Stimulated activated CD4-positive, alpha-beta T cell treated with anti-CD3 and anti-CD28 coated beads, Interleukin-12 subunit alpha, Interleukin-12 subunit beta, amount 100 ng/mL, for 4 hours (primary cell): ENCODE measurements at places on chromosomes 2 and 18.

GRCh38 chr18:48244530-48244929 is 164.7 kb downstream of the ZBTB7C start:
- no peak for DNase-seq

DNA sequence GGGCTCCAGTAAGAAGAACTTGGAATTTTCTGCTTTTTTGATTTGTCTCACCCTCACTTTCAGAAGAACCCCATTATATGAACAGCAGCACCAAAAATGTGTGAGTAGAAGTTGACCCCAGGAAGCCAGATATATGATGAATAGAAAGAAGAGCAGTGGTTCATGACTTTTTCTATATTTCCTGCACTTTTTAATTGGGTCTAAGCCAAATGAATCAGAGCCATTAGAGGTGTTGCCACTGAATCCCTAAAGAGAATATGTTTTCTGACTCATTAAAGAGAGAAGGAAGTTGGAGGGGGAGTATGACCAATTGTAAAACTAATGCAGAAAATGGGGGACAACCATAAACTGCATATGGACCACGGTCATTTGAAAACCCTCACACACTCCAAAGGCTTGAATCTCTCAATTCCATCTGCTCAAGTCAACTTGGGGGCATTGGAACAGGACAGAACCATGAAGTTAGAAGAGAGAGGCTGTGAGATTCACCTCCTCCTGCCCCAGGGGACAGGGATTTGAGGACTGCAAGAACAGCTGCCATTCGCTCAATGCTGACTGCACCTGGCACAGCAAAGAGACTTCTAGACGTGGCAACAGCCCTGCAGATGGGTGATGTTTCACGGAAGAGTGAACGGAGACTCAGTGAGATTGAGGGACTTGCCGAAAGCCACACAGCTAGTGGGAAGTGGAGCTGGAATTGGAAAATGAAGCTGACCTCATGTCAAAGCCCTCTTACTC is 3.0 kb downstream of the DAPL1 start:
- DNase-seq, result no peak

DNA sequence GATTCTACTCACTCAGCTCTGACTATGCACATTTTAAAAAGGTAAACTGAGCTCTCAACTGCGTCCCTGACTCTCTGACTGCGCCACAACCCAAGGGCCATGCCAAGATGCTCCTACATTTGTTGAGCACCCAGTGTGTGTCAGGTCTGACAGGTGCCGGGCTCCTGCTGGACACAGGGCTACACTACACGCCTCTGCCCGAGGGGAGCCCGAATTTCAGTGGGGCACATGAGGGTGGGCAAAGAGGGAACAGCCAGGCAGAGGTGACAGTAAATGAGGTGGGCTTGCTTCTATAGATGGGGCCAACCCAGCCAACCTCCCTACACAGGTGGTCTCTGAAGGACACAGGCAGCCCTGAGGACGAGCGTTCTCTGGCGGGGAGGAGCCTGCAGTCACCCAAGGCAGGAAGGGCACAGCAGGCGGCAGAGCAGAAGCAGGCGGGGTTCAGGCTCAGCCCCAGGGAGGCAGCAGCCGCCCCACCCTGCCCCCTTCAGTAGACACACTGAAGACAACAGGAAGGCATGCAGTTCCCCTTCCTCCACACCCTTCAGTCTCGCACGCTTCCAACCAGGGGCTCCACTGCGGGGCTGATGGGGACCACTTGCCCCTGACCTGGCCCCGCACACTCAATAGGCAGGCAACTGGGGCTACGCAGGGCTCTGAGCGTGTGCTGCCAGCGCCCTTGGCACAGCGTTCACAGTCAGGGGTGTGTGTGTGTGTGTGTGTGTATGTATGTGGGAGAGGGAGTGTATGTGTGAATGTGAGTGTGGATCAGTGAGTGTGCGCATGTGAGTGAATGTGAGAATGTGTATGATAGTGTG is 98.4 kb downstream of the UXS1 start:
- peak; percentile 56 for DNase-seq

GRCh38 chr18:57915865-57916582 is 112.9 kb upstream of the ATP8B1 start:
- no peak for DNase-seq

- DNase-seq, result no peak
Measured at GRCh38 chr2:237141571-237142051, 55.9 kb downstream of the COPS8 start.

DNA sequence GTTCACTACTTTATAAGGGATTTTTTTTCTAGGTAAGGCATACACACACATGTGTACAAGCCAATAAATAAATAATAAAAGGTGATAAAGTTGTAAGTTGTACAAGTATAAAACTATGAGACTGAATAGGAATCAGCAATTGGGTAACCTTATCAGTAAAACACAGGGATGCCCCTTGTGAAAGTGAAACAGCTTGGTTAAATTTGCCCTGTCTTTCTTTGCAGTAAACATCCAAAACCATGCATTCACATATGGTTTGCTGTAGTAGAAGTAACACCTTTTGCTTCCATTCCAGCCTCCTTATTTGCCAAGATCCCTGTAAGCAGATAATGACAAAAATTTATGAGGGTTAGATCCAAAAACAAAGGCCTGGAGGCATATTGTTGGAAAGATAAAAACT is 44.3 kb upstream of the NEUROD1 start:
- DNase-seq, result no peak

- DNase-seq, result no peak
Measured at GRCh38 chr2:204292439-204292838, 252.8 kb upstream of the PARD3B start.

DNA sequence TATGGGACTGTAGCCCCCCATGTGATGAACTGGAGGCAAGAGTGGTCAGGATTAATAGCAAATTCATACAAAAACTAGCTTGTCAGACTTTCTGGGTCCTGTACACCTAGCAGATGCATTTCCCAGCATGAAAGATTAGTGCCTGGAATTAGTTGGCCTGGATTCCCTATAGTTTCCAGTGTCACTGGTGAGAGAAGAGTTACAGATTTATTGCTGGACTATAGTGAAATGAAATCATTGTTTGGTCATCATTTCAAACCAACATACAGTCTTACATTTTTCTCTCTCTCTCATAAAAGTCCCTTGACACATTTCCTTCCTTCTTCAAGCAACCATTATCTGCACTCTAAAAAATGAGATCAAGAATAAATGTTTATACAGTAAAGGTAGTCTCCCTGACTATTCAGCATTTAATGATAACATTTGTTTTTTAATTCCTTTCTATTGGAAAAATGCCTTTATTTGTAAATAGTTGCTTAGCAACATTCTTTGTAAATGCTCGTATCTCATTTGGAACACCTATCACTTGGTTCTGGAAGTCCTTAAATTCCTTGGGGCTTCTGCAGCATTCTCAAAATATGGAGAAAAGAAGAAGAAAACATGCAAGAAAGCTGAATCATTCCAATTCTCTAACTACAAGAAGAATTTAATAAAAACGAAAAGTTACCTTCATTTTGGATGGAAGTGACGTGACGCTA is 144.4 kb downstream of the MREG start:
- no peak for DNase-seq
